ENCODE measurements at places on chromosomes 2 and 18.

GRCh38 chr2:86025229-86025820, 80.4 kb downstream of the POLR1A start:
- DNase-seq: no peak

- DNase-seq: no peak
Observed at GRCh38 chr2:230762317-230762896, 49.8 kb downstream of the CAB39 start.

DNA sequence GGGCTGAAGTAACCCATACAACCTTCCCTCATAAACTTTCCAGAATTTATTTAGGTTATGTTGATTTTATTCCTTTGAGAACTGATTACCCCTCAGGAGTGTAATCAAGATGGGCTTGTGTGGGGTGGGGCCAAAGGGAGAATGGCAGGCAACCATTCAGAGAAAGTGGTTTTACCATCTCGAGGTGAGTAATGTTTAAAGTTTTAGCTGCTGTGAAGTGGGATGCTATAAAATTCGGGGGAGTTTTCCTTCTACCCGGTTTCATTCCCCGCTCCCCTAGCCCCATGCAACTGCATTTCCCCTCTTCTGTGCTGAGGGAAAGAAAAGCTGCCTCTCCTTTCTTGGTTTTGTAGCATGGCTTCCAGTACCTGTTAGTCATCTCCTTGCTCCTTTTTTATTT, 34.7 kb downstream of the MAP4K4 start:
- DNase-seq: no peak

GRCh38 chr2:24492421-24493279, 1.6 kb downstream of the NCOA1 start:
- no peak for DNase-seq

DNA sequence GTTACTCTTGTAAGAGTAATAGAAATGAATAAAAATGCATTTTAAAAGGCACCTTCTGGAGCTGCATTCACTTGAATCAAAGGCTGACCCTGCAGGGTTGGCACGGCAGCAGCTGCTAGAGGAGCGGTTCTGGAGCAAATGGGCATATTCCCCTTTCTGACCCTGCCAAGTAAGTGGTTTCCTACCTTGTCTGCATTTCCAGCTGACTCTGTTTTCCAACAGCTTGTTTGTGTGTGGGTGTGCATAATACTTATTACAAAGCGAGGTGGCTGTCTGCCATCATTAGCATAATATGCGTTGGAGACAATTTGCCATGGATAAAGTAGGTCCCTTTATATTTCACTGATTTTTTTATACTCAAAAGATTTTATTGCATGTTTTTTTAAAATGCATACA, 21.3 kb upstream of the TTN start:
- DNase-seq: no peak

Data from GM20000 (cell line).